ENCODE measurements at places on chromosomes 1 and 21. TPM values are rescaled to one million over a fixed set of nuclear protein-coding genes. Genes with fewer than 3 reads are reported as not detected.

GRCh38 chr1:96487971-96488370 lies 233.6 kb upstream of the PTBP2 start:
- H3K27me3 ChIP-seq: no peaks in the 10 kb centered on the region
- H3K4me1 ChIP-seq: peaks cover 10% of the 10 kb centered on the region
- H3K27ac ChIP-seq: no peak overlapping the region
- no peak overlapping the region for H3K4me3 ChIP-seq
- no peak for DNase-seq
- H3K36me3 ChIP-seq: no peaks in the 10 kb centered on the region

DNA sequence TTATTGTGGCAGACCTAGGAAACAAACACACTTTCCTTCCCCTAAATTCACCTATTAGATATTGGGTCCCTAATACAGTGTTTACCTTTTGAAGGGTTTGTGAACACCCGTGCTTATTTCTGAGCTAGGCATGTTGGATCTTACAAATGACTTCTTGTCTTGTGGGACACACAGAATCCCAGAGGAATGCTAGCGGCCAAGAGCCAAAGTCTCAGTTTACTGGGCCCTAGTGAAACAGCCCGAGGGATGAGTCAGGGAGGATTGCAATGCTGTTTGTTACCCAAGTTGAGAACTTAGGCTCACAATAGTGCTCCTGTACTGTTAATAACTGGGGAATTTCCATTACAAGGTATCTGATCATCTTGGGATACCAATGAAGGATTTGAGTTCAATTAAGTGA lies 100.1 kb upstream of the AKT3 start:
- peaks cover 6% of the 10 kb centered on the region for H3K4me1 ChIP-seq
- no peaks in the 10 kb centered on the region for H3K36me3 ChIP-seq
- DNase-seq: no peak
- H3K27me3 ChIP-seq: no peaks in the 10 kb centered on the region
- no peak overlapping the region for H3K27ac ChIP-seq
- no peak overlapping the region for H3K4me3 ChIP-seq

- no peaks in the 10 kb centered on the region for H3K4me1 ChIP-seq
- no peak overlapping the region for H3K4me3 ChIP-seq
- no peak overlapping the region for H3K27ac ChIP-seq
- H3K27me3 ChIP-seq: peaks cover 17% of the 10 kb centered on the region
Observed at GRCh38 chr1:13823936-13824335, 123.9 kb downstream of the PRDM2 start.

DNA sequence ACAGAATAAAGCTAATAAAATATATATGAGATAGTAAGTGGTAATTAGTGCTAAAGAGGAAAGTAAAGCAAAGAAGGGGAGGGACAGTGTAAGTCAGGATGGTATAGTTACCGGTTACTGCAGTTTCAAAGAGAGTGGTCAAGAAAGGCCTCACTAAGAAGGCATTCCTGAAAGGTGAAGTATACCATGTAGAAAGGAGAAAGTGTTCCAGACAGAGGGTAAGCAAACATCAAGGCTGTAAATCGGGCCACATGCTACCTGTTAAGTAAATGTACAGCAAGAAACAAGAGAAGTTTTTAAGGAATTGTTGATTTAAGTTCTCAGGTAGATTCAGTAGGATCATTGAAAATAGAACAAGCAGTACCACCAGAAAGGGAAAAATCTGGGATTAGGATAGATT lies 9.7 kb downstream of the DESI2 start:
- no peak overlapping the region for H3K4me3 ChIP-seq
- DNase-seq: no peak
- peaks cover 28% of the 10 kb centered on the region for H3K36me3 ChIP-seq
- H3K27ac ChIP-seq: peak overlapping the region; percentile 80

GRCh38 chr1:64502931-64503330 lies 33.0 kb downstream of the CACHD1 start:
- H3K4me1 ChIP-seq: peaks cover 56% of the 10 kb centered on the region
- H3K27ac ChIP-seq: peak overlapping the region; percentile 78
- H3K27me3 ChIP-seq: no peaks in the 10 kb centered on the region

- H3K36me3 ChIP-seq: no peaks in the 10 kb centered on the region
- H3K4me1 ChIP-seq: peaks cover 20% of the 10 kb centered on the region
- H3K27ac ChIP-seq: no peak overlapping the region
- peaks cover 11% of the 10 kb centered on the region for H3K27me3 ChIP-seq
- no peak for DNase-seq
- H3K4me3 ChIP-seq: peak overlapping the region; percentile 83
Observed at GRCh38 chr1:225883616-225884265, 1.6 kb upstream of the TMEM63A start.

- H3K4me1 ChIP-seq: no peaks in the 10 kb centered on the region
- no peak overlapping the region for H3K4me3 ChIP-seq
- H3K27ac ChIP-seq: no peak overlapping the region
- H3K36me3 ChIP-seq: peaks cover 33% of the 10 kb centered on the region
Observed at GRCh38 chr1:225866061-225866837, 15.9 kb downstream of the TMEM63A start.

GRCh38 chr1:207579436-207579799 lies 65.5 kb upstream of the CR1L start:
- no peaks in the 10 kb centered on the region for H3K4me1 ChIP-seq
- no peak for DNase-seq
- no peak overlapping the region for H3K4me3 ChIP-seq
- H3K27me3 ChIP-seq: peaks cover 9% of the 10 kb centered on the region
- no peak overlapping the region for H3K27ac ChIP-seq
- H3K36me3 ChIP-seq: no peaks in the 10 kb centered on the region

GRCh38 chr1:100482167-100482566 lies 55.8 kb upstream of the GPR88 start:
- H3K4me1 ChIP-seq: no peaks in the 10 kb centered on the region
- H3K36me3 ChIP-seq: peaks cover 22% of the 10 kb centered on the region
- H3K4me3 ChIP-seq: no peak overlapping the region
- no peak overlapping the region for H3K27ac ChIP-seq
- H3K27me3 ChIP-seq: no peaks in the 10 kb centered on the region
- DNase-seq: no peak

GRCh38 chr21:38621132-38621531 lies 122.9 kb upstream of the ERG start:
- H3K4me1 ChIP-seq: peaks cover 3% of the 10 kb centered on the region
- no peak overlapping the region for H3K27ac ChIP-seq
- no peaks in the 10 kb centered on the region for H3K36me3 ChIP-seq
- no peak for DNase-seq

DNA sequence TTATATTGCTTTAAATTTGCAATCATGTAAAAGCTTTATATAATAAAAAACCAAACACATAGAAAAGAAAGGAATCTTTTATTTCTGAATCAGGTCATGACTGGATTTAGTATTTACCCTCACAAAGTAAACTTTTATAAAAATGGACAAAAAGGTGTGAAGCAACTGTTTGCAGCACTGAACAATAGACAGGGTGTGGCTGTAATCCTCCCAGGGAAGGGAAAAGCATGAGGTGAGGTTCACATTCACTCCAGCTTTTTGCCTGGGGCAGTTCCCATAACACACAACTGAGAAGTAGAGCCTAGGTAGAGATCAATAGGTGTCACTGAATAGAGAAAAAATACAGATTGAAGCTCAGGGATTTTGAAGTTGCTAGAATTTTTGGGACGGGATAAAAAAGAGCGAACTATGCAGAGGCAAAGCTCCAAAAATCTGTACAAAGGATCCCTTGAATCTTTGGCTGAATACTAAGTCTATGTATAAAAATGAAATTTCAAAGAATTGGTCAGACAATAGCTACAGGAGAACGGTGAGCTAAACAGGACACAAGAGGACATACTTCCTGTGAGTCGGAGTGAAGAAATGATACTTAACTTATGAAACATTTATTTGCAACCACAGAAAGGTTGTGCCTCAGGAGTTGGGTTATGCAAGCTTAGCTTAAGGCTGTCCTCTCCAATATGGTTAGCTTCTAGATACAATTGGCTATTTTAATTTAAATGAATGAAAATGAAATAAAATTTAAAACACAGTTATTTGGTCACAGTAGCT lies 162.0 kb upstream of the ZP4 start:
- no peaks in the 10 kb centered on the region for H3K4me1 ChIP-seq
- H3K4me3 ChIP-seq: no peak overlapping the region
- H3K27me3 ChIP-seq: no peaks in the 10 kb centered on the region
- no peak for DNase-seq
- H3K27ac ChIP-seq: no peak overlapping the region

GRCh38 chr21:40074710-40075109 lies 207.5 kb downstream of the PCP4 start:
- H3K36me3 ChIP-seq: no peaks in the 10 kb centered on the region
- H3K4me3 ChIP-seq: no peak overlapping the region
- H3K4me1 ChIP-seq: peaks cover 8% of the 10 kb centered on the region
- no peak overlapping the region for H3K27ac ChIP-seq
- no peaks in the 10 kb centered on the region for H3K27me3 ChIP-seq

GRCh38 chr1:150322310-150322709 lies 977 bp downstream of the PRPF3 start:
- H3K27me3 ChIP-seq: no peaks in the 10 kb centered on the region
- DNase-seq: no peak
- H3K27ac ChIP-seq: peak overlapping the region; percentile 99

DNA sequence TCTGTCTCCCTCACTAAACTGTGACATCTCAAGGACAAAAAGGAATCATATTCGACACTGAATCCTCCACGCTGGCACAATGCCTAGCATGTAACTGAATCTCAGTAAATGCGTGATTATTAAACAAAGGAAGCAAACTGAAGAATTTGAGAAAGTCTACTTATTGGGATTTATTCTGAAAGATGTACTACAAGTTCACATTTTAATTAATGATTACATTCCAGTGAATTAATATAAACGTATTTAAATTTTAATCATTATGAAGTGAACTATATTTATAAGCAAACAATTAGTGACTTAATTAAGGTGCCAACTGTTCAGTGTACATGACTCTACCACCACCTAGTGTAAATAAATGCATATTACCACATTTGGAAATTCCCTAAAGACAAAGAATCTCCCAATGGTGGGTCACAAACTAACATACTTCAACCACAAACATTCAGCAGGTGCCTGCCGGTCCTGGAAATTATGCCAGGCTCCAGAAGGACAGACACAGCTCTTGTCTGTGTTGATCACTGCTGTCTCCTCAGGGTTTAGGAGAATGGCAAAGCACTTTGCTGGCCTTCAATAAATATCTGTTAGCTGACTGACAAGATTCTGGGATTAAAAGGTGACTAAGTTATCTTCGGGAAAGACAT lies 56.3 kb downstream of the SMYD3 start:
- peaks cover 17% of the 10 kb centered on the region for H3K4me1 ChIP-seq
- no peak overlapping the region for H3K4me3 ChIP-seq
- H3K27me3 ChIP-seq: no peaks in the 10 kb centered on the region
- H3K27ac ChIP-seq: no peak overlapping the region
- no peaks in the 10 kb centered on the region for H3K36me3 ChIP-seq

DNA sequence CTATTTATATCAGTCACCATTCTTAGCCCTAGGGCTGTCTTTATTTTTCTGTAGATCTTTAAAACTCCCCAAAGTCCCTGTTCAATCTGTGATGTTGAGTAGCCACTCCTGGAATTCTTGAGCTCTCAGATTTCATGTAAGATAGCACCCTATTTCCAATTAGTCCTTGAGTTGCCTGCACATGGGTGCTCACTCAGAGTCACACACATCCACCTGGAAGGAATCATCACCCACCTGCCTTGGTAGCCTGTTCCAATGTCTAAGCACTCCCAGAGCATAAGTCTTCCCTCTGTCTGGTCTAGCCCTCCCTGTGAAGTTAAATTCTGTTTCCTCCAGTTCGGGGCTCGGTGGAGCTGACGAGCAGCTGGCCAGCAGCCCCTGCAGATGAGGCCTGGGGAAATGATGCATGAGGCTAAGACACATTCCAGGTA lies 14.7 kb upstream of the ATF3 start:
- H3K4me3 ChIP-seq: no peak overlapping the region
- no peak for DNase-seq
- H3K36me3 ChIP-seq: no peaks in the 10 kb centered on the region
- no peaks in the 10 kb centered on the region for H3K27me3 ChIP-seq

GRCh38 chr1:111505641-111506119 lies 2.2 kb upstream of the ADORA3 start:
- peaks cover 13% of the 10 kb centered on the region for H3K4me1 ChIP-seq
- H3K27ac ChIP-seq: no peak overlapping the region
- H3K27me3 ChIP-seq: peaks cover 9% of the 10 kb centered on the region
- no peak for DNase-seq

- no peaks in the 10 kb centered on the region for H3K36me3 ChIP-seq
- H3K4me3 ChIP-seq: no peak overlapping the region
- H3K4me1 ChIP-seq: peaks cover 17% of the 10 kb centered on the region
- H3K27ac ChIP-seq: no peak overlapping the region
Observed at GRCh38 chr1:57844382-57844980, 420.6 kb upstream of the DAB1 start.

DNA sequence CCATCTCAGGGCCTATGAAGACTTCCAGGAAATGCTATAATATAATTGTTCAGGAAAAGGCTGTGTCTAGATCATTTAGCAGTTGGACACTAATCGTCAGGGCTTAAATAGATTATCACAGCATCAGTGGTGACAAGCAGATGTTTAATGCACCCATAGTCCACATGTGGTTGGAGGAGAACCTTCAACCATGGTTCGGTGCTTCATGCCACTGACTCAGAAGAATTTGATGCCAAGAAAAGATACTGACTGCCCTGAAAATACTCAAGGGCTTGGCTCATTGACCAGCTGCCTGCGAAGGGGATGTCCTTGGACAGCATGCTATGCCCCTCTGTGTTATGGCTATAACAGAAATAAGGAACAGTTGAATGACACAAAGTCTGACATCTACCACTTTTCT lies 175.7 kb downstream of the HHIPL2 start:
- no peak for DNase-seq
- H3K27me3 ChIP-seq: no peaks in the 10 kb centered on the region

- peaks cover 14% of the 10 kb centered on the region for H3K4me1 ChIP-seq
- H3K27me3 ChIP-seq: no peaks in the 10 kb centered on the region
- H3K27ac ChIP-seq: no peak overlapping the region
- no peak for DNase-seq
- no peak overlapping the region for H3K4me3 ChIP-seq
Observed at GRCh38 chr1:107480548-107481415, 339.9 kb downstream of the NTNG1 start.

DNA sequence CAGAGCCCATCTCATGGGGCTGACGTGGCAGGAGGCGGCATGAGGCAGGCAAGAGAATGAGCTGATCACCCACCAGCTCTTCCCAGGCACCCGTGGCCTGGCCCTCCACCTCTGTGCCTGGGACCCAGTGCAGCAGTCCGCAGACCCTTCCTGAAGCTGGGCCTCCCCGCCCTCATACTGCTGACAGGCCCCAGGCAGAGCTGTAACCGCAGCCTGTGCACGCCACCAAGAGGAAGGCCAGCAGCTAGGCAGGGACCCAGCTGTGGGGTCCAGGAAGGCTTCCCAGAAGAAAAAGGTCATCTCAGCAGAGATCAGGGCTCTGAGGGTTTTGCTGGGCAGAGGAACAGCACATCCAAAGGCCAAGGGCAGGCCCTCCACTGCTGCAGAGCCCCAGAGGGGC lies 9.8 kb upstream of the MTFR1L start:
- peaks cover 12% of the 10 kb centered on the region for H3K36me3 ChIP-seq
- H3K4me1 ChIP-seq: no peaks in the 10 kb centered on the region
- DNase-seq: no peak
- H3K27ac ChIP-seq: no peak overlapping the region
- H3K4me3 ChIP-seq: no peak overlapping the region

AGPAT3 gene
- 71.0 TPM for total RNA-seq

LCE3D gene
- total RNA-seq: not detected

CAPN8 gene
- total RNA-seq: not detected

ATP1A4 gene
- 0.33 TPM for total RNA-seq

CASQ1 gene
- total RNA-seq: 0.27 TPM

PTBP2 gene
- total RNA-seq: 53.8 TPM

FNDC10 gene
- 6.2 TPM for total RNA-seq

UBL4B gene
- 11.7 TPM for total RNA-seq

SELENON gene
- total RNA-seq: 72.8 TPM

PLA2G2A gene
- 5.0 TPM for total RNA-seq

KRTAP13-2 gene
- not detected for total RNA-seq

GSTM1 gene
- 48.8 TPM for total RNA-seq

RNU1-2 gene
- 3,937 TPM for total RNA-seq

All from mesothelial cell of epicardium (in vitro differentiated cells).